ENCODE measurements at places on chromosomes 2 and 18. TPM values are rescaled to one million over a fixed set of nuclear protein-coding genes. Genes with fewer than 3 reads are reported as not detected.
A peak's percentile ranks its signal among the peaks of the same experiment; 100 is the strongest.

GRB14 gene
- total RNA-seq: 2.7 TPM

NYAP2 gene
- 0.25 TPM for total RNA-seq

CCBE1 gene
- total RNA-seq: 2.9 TPM

APCDD1 gene
- total RNA-seq: 110 TPM

GBX2 gene
- total RNA-seq: not detected

OSR1 gene
- 5.9 TPM for total RNA-seq

PSMA8 gene
- not detected for total RNA-seq

ALPP gene
- total RNA-seq: not detected

HMSD gene
- not detected for total RNA-seq

LYG2 gene
- total RNA-seq: not detected

- DNase-seq: no peak
- no peaks in the 10 kb centered on the region for H3K27me3 ChIP-seq
- H3K4me3 ChIP-seq: no peak overlapping the region
- H3K4me1 ChIP-seq: no peaks in the 10 kb centered on the region
- no peak overlapping the region for H3K27ac ChIP-seq
Measured at GRCh38 chr2:205403244-205403825, 279.0 kb upstream of the NRP2 start.

- no peak overlapping the region for H3K27ac ChIP-seq
- H3K27me3 ChIP-seq: no peaks in the 10 kb centered on the region
- H3K4me3 ChIP-seq: no peak overlapping the region
- no peaks in the 10 kb centered on the region for H3K36me3 ChIP-seq
Measured at GRCh38 chr2:8239531-8240088, 442.2 kb upstream of the ID2 start.

DNA sequence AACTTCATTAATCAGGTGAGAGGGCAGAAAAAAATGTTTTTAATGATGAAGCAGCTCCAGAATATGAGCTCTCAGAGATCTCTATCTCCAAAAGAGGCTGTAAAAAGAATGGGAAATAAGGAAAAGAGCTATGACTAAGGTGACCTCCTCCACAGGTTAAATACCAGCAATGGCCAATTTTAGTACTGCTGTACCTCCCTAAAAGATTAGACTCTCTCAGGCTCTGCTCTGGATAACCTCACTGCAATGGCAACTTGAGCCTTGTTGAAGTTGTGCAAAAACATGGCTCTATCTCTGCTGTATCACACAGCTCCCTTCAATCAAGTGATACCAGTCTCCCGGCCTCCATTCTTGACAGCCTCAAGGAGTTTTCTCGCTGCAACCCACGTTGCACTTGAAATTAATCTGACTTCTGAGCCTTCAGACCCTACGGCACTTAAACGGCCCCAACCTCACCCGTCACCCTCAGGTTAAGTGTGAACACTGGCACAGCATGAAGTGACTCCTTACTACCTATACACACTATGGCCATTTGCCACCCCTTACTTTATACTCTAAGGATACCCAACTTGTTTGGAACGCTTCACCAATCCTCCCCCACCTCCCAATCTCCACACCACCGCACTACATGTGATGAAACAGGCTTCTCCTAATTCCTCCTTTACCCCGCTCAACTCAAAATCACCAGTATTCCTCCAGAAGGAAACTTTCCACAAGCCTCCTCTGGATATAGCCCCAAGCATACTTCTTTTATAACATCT is 36.3 kb downstream of the SMAD2 start:
- H3K4me1 ChIP-seq: peaks cover 19% of the 10 kb centered on the region
- H3K27me3 ChIP-seq: no peaks in the 10 kb centered on the region
- no peaks in the 10 kb centered on the region for H3K36me3 ChIP-seq
- no peak overlapping the region for H3K27ac ChIP-seq
- no peak for DNase-seq

DNA sequence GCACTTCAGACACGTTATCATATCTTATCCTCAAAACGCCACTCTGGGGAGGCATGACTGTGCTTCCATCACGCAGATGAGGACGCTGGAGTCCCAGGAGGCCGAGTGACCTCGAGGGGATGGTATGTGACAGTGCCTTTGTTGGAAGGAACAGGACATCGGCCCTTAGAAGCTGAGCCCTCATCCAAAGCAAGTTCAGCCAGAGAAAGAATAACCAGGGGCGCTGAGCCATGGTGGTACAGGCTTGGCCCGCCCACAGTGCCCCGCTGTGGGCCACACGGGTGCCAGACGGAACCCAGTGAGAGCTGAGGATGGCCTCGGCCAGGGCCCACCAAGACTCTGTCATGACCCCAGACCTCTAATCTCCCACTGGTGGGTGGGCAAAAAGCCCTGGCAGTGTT is 31.3 kb downstream of the HS1BP3 start:
- no peaks in the 10 kb centered on the region for H3K27me3 ChIP-seq
- no peak for DNase-seq
- H3K4me1 ChIP-seq: peaks cover 70% of the 10 kb centered on the region
- peak overlapping the region; percentile 97 for H3K27ac ChIP-seq
- no peaks in the 10 kb centered on the region for H3K36me3 ChIP-seq

- DNase-seq: no peak
- H3K4me3 ChIP-seq: no peak overlapping the region
- H3K4me1 ChIP-seq: no peaks in the 10 kb centered on the region
- H3K27ac ChIP-seq: no peak overlapping the region
- H3K36me3 ChIP-seq: no peaks in the 10 kb centered on the region
- no peaks in the 10 kb centered on the region for H3K27me3 ChIP-seq
Measured at GRCh38 chr18:41871229-41872000, 83.6 kb upstream of the PIK3C3 start.

GRCh38 chr2:24826773-24827145 is 33.5 kb downstream of the CENPO start:
- no peak overlapping the region for H3K27ac ChIP-seq
- H3K4me1 ChIP-seq: peaks cover 7% of the 10 kb centered on the region
- DNase-seq: no peak
- H3K4me3 ChIP-seq: no peak overlapping the region
- H3K27me3 ChIP-seq: no peaks in the 10 kb centered on the region

DNA sequence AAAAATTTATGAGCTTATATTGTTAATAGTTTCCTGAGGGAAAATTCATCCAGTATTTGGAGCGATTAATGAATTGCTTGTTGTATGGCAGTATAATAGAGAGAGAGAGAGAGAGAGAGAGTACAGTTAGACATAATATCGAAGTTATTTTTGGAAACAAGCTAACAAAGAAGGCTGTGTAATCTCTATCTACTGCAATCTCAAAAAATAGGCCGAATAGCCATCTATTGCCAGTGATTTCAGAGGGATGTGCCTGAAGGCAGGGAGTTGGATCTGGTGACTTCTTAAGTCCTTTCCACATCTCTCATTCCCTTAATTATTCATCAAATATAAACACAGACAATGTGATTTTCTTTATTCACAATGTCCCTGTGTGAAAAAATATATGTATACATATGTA is 433.1 kb upstream of the RAB12 start:
- H3K4me1 ChIP-seq: peaks cover 11% of the 10 kb centered on the region
- no peak for DNase-seq
- no peak overlapping the region for H3K4me3 ChIP-seq
- no peaks in the 10 kb centered on the region for H3K27me3 ChIP-seq
- H3K27ac ChIP-seq: no peak overlapping the region

DNA sequence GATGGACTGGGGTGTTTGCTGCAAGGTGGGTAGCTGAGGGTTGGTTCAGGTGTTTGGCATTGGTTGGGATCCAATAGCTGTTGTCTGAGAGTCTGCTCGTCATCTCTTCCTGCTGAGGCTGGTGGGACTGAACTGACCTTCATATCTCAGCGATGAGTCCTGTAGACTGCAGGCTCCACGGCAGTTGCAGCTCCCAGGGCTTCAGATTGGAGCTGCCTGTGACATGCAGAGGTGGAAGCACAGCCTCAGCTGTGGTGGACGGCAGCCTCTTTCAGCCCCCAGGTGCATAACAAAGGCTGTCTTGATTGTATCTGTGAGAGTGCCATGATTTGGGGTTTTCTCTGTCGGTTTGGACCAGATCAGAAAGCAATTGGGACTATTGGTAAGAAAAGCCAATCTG is 3.9 kb upstream of the IL1R2 start:
- H3K4me1 ChIP-seq: peaks cover 21% of the 10 kb centered on the region
- H3K4me3 ChIP-seq: no peak overlapping the region
- no peaks in the 10 kb centered on the region for H3K27me3 ChIP-seq
- no peak overlapping the region for H3K27ac ChIP-seq

DNA sequence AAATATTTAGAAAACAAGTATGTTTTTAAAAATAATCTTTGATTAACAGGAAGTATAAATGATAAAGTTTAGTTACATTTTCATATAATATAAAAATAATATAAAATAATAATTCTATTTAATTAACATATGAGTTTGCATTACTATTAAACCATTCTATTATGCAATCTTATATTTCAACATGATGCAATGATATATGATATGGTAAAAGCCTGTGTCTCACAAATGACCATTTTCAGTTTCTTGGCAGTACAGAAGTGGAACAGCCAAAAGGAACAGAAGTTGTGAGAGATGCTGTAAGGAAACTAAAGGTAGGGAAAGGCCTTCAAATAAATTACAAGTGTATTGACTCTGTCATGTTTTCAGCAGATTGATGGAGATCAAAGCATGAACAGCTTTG is 230.8 kb downstream of the GULP1 start:
- DNase-seq: no peak
- no peaks in the 10 kb centered on the region for H3K27me3 ChIP-seq
- H3K4me1 ChIP-seq: peaks cover 11% of the 10 kb centered on the region
- no peak overlapping the region for H3K27ac ChIP-seq

GRCh38 chr2:17643031-17643615 is 102.6 kb downstream of the VSNL1 start:
- H3K4me3 ChIP-seq: no peak overlapping the region
- H3K36me3 ChIP-seq: no peaks in the 10 kb centered on the region
- H3K27ac ChIP-seq: peak overlapping the region; percentile 49
- DNase-seq: no peak
- H3K27me3 ChIP-seq: no peaks in the 10 kb centered on the region

DNA sequence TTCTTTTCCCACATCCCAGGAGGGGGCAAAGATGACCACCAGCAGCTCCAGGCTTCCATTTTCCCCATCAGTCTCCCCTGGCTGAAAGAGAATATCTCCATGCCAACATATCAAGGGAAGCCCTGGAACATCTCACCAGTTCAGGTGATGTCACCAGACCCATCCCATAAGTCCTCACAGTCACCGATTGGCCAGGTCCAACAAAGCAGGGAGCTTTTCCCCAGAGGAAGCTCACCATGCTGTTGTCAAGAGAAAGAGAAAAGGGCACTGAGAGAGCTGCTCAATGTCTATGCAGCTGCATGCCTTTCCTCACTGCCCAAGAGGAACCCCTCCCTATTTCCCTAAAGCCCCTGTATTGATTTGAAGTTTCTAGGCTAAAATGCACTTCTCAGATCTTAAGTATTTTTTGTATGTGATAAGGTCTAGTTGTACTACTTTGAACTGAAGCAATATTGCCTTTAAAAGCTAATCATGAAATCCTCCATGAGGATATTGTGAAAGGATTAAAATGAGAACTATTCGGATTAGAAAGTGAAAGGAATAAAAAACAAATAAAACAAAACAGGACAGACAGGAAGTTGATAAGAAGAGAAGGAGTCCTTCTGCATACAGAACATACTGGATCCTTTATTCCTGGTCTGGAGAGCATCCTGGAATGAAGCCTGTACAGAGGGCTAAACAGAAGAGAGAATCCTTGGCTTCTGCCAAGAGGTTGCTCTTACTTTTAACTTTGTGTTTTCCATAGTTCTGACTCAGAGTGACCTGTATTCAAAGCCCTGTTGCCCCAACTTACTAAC is 45.2 kb upstream of the CTIF start:
- DNase-seq: no peak
- no peak overlapping the region for H3K4me3 ChIP-seq
- H3K4me1 ChIP-seq: no peaks in the 10 kb centered on the region
- no peak overlapping the region for H3K27ac ChIP-seq

- H3K4me1 ChIP-seq: no peaks in the 10 kb centered on the region
- H3K27ac ChIP-seq: no peak overlapping the region
- H3K36me3 ChIP-seq: peaks cover 4% of the 10 kb centered on the region
Measured at GRCh38 chr2:62844311-62845090, 139.0 kb downstream of the EHBP1 start.

GRCh38 chr2:160294339-160294803 is 94.3 kb upstream of the ITGB6 start:
- no peaks in the 10 kb centered on the region for H3K36me3 ChIP-seq
- H3K27me3 ChIP-seq: no peaks in the 10 kb centered on the region
- H3K4me1 ChIP-seq: peaks cover 43% of the 10 kb centered on the region
- peak overlapping the region; percentile 57 for H3K27ac ChIP-seq
- DNase-seq: no peak
- H3K4me3 ChIP-seq: no peak overlapping the region

GRCh38 chr2:202109737-202110184 is 36.7 kb downstream of the KIAA2012 start:
- H3K27me3 ChIP-seq: no peaks in the 10 kb centered on the region
- no peaks in the 10 kb centered on the region for H3K36me3 ChIP-seq
- H3K4me3 ChIP-seq: no peak overlapping the region
- no peak for DNase-seq
- H3K4me1 ChIP-seq: peaks cover 22% of the 10 kb centered on the region

DNA sequence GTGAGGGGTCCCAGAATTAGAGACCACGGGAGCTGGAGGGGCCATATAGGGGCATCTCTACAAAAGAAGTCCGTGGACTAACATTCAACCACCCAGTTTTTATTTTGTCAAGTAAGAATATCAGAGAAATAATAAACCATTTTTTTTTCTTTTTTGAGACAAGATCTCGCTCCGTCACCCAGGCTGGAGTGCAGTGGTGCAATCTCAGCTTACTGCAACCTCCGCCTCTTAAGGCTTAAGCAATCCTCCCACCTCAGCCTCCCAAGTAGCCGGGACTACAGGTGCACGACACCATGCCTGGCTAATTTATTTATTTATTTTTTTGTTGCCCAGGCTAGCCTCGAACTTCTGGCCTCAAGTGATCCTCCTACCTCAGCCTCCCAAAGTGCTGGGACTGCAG is 82.7 kb downstream of the ZFP36L2 start:
- no peak overlapping the region for H3K4me3 ChIP-seq
- H3K4me1 ChIP-seq: peaks cover 19% of the 10 kb centered on the region
- DNase-seq: no peak
- H3K27ac ChIP-seq: no peak overlapping the region
- H3K27me3 ChIP-seq: no peaks in the 10 kb centered on the region
- H3K36me3 ChIP-seq: no peaks in the 10 kb centered on the region

- no peak overlapping the region for H3K4me3 ChIP-seq
- H3K27ac ChIP-seq: peak overlapping the region; percentile 83
- DNase-seq: no peak
- peaks cover 15% of the 10 kb centered on the region for H3K4me1 ChIP-seq
- H3K36me3 ChIP-seq: no peaks in the 10 kb centered on the region
- H3K27me3 ChIP-seq: no peaks in the 10 kb centered on the region
Measured at GRCh38 chr2:9693196-9693491, 62.3 kb upstream of the YWHAQ start.

DNA sequence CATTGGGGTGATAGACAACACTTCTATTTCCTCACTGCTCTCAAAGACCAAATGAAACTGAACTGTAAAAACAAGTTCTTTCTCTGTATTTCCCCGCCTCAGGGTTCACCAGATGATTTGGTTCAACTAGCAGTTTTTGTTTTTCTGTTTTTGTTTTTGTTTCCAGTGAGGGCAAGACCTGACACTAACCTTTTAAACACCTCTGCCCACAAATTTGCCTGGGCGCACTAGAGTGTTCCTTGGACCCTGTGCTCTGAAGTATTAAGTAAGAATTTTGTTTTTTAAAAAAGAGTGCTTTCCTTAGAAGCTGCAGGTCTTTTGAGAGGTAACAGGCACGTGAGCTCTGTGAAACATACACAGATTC is 92.9 kb downstream of the DYSF start:
- no peaks in the 10 kb centered on the region for H3K4me1 ChIP-seq
- H3K27ac ChIP-seq: no peak overlapping the region
- no peak for DNase-seq
- H3K4me3 ChIP-seq: no peak overlapping the region

GRCh38 chr18:42937436-42937835 is 178.0 kb downstream of the RIT2 start:
- DNase-seq: no peak
- H3K36me3 ChIP-seq: no peaks in the 10 kb centered on the region
- peaks cover 2% of the 10 kb centered on the region for H3K4me1 ChIP-seq
- H3K27me3 ChIP-seq: no peaks in the 10 kb centered on the region
- no peak overlapping the region for H3K27ac ChIP-seq
